Activated CD8-positive, alpha-beta memory T cell treated with anti-CD3 and anti-CD28 coated beads for 4 hours (primary cell): ENCODE measurements at places on chromosomes 1 and 21.

GRCh38 chr1:177983077-177983476 lies 13.2 kb upstream of the SEC16B start:
- DNase-seq: no peak

GRCh38 chr1:34833711-34834110 lies 25.8 kb downstream of the SMIM12 start:
- DNase-seq: no peak

DNA sequence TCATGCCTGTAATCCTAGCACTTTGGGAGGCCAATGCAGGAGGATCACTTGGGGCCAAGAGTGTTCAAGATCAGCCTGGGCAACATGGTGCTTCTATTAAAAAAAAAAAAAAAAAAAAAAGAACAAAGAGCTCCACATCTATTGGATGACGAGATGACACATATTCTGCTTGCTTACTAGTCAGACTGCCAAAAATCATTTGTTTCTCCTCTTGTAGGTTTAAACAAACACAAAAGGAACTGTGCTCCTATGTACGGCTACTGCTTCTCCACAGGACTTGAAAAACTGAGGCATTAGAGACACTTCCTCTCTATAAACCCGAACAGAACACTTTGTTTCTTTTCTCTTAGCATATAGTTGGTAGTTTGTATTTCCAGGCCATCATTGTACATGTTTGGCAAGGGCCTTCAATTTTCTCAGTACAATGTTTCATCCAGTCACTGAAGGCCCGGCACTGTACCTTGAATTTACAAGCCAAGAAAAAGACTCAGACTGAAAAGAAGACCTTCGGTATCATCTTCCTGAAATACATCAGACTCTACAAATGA lies 6.0 kb downstream of the TRIT1 start:
- no peak for DNase-seq

- DNase-seq: no peak
These were observed 15.7 kb upstream of the CTTNBP2NL start for GRCh38 chr1:112380356-112380755.

- DNase-seq: no peak
These were observed 823 bp upstream of the SYF2 start for GRCh38 chr1:25232866-25233784.

- no peak for DNase-seq
These were observed 98.1 kb upstream of the CXADR start for GRCh38 chr21:17414766-17415165.

DNA sequence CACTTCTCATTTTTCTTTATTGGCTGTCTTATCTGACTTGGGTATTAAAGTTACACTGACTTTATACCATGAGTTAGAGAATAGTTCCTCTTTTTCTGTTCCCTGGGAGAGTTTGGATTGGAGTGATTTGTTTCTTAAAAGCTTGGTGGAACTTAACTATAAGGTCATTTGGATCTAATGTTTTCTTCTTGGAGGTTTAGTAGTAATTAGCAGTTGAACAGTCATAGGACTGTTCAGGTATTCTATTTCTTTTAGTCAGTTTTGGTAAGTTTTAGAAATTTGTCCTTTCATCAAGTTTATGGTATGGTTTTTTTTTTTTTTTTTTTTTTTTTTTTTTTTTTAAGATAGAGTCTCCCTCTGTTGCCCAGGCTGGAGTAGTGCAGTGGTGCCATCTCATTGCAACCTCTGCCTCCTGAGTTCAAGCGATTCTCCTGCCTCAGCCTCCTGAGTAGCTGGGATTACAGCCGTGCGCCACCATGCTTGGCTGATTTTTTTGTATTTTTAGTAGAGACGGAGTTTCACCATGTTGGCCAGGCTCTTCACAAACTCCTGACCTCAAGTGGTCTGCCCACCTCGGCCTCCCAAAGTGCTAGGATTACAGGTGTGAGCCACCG lies 6.3 kb downstream of the TTC3 start:
- DNase-seq: no peak

DNA sequence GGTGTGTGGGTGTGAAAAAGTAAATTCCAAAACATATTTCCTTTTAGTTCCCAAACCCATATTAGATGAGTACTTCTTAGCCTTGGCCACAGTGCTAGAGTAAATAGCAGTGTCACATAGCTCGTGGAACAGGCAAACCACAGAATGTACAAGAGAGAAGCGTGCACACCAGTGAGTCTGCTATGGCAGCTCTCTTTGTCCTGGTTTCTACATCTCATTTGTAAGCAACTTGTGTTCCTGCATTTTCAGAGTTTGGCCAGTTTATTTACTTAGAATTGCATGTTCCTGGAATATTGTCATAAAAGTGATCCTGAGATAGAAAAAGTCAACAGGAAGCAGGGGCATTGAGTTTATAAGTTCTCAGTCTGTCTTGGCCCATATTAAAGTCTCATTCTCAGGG lies 142.1 kb downstream of the DHRS3 start:
- no peak for DNase-seq

DNA sequence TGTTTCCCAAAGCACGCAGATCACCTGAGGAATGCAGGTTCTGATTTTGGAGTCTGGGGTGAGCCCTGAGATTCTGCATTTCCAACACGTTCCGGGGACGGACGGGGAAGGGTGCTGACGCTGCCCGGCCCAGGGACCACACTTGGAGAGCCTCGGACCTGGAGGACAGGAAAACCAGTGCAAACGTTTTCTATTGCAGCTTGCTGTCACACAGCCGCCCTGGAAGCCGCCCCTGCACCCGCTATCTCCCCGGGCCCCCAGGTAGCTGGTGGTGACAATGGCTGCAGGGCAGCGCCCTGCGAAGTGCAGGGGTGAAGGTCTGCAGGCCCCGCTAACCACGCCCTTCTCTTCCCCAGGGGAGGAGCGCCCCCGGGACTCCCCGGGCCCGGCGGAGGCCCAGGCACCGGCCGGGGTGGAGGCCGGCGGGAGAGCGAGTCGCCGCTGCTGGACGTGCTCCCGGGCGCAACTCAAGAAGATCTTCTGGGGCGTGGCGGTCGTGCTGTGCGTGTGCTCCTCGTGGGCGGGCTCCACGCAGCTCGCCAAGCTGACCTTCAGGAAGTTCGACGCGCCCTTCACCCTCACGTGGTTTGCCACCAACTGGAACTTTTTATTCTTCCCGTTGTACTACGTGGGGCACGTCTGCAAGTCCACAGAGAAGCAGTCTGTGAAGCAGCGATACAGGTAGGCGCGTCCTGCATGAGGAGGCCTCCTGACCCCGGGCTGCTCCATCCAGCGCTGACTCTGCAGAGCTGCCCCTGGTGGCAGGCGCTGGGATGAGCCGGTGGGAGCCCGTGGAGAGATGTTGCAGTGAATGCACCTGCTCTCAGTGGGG lies 142.0 kb upstream of the COA6 start:
- DNase-seq: no peak

DNA sequence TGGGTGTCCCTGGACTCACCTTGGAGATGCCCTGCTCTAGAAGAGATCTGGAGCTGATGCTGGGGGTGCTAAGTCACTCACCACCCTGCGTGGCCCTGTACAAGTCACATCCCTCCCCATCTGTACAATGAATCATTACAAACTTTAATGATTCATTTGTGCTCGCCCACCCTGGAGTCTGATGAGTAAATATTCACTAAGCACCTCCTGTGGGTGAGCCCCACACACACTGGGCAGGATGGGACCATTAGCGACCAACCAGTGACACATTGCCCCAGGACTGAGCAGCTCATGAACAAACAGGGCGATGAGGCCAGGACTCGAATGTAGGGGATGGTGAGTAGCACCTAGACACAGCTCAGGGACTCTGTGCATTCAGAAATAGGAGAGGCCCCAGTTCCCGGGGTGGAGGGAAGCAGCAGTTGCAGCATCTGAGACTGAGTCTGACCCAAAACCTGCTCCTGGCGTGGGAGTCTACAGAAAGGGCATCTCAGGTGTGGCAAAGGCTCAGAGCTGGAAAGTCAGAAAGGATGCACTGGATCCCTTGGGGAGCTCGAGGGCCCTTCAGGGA lies 18.1 kb upstream of the PDZK1IP1 start:
- no peak for DNase-seq

- no peak for DNase-seq
These were observed 68.0 kb upstream of the WDR26 start for GRCh38 chr1:224502459-224503160.

- no peak for DNase-seq
These were observed 91.5 kb downstream of the SPATA46 start for GRCh38 chr1:162285149-162285561.

DNA sequence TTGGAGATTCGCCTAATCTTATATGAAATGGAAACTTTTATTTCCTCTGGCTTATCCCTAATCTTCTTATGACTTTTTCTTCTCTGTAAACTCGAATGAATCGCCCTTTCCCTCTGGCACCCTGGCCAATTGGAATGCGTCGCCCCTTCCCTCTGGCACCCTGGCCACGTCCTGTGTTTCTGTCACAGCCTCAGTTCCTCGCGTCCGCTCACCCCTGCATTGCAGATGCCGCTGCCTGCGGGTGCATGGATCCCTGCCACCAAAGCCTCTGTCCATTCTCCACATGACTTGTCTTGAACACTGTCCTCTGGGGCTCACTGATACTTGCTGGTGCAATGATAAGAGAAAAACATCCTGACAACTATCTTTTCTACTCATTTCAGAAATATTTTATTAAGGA lies 104.6 kb downstream of the ADARB1 start:
- DNase-seq: no peak

GRCh38 chr1:31860581-31860980 lies 44.8 kb upstream of the SPOCD1 start:
- no peak for DNase-seq

DNA sequence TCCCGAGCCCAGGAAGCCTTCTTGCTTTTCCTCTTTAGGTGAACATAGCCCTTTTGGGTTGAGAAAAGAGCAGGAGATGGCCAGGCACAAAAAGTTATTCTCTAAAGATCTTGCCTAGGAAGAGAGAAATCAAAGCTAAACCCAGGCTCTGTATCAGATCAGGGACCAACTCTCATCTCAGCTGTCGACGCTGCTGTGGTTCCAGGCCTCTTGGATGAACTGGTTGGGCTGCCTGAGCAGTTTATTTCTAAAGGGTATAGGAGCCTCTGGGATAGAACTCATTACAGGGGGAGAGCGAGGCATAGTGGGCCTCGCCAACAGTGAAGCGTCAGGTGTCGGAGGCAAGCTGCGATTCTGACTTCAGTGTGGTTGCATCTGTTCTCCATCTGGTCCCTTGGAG lies 82.6 kb upstream of the F3 start:
- no peak for DNase-seq

DNA sequence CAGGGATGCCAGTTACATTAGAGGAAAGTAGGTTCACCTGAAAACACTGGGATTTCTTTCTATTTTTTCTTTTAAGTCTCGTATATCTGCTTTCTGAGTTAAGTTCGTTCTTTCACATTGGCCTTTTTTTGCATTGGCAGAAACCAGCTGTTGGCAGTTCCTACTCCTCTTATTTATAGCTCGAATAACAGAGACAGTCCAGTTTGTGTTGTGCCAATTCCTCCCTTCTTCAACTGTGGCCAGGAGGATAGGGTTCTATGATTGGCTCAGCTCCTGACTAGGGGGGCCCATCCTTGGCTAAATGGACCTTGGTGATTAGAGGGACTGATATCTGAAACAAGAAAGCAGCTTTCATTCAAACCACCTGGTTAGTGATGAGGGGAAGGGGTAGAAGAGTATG lies 115.8 kb downstream of the RPS6KC1 start:
- DNase-seq: no peak

GRCh38 chr1:26790551-26790953 lies 2.8 kb downstream of the PIGV start:
- DNase-seq: no peak

- no peak for DNase-seq
These were observed 25.0 kb upstream of the UAP1 start for GRCh38 chr1:162536511-162536910.

DNA sequence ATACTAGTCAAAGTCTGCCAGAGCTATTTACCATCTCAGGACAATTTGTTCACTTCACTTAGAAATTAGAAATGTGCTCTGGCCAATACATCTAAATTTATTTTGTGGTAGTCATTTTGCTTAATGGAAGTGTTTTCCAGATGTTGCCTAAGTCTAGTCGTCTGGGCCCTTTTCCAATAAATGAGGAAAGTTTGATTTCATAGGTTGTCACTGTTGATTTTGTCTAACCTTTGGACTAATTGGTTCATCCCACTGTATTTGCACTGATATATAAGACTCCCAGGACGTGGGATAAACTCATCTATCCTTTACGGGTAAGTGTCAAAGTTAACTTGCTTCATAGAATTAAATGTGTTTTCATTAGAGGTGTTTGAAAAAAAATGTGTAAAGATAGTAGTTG lies 79.1 kb downstream of the TPR start:
- DNase-seq: no peak

GRCh38 chr21:41662761-41663160 lies 104.1 kb downstream of the RIPK4 start:
- no peak for DNase-seq

DNA sequence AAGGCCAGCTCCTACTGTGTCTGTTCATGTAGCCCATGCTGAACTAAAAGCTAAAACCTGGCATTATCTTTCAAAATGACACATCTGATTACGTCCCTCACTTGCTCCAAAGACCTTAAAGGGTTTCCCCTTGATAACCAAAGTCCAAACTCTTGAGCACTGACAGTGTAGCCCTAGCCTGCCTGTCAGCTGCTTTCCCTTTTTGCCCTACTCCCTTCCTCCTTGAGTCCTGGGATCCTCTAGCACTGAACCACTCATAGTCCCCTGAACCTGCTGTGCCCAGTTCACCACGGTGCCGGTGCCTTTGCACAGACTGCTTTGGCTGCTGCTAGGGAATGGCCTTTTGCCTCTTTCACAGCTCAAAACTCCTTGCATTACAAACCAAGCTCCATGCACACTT lies 67.5 kb downstream of the PLXNA2 start:
- no peak for DNase-seq
